ENCODE measurements at places on chromosomes 3 and 15. TPM values are rescaled to one million over a fixed set of nuclear protein-coding genes. Genes with fewer than 3 reads are reported as not detected.

DNA sequence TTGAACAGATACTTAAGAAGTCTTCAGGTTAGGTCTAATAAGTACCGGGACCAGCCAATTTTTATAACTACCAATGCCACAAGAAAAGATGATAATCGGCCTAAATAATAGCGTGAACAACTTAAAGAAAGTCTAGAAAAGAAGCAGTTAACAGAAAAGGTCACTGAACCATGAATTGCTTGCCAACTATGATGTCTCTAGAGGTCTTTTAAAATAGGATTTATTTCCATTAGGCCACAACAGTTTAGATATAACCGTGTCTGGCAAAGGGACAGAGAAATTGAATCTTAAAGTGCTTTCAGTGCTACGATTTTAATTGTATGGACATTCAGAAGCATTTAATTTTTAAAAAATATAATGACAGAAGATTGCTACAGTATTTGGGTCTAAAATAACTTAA lies 1070.4 kb downstream of the ROBO1 start:
- peak; percentile 1 for DNase-seq

- no peak for DNase-seq
Observed at GRCh38 chr3:44987332-44987731, 11.3 kb downstream of the EXOSC7 start.

Gene CEMIP
- not detected for total RNA-seq

- DNase-seq = no peak
Observed at GRCh38 chr3:181913254-181913653, 201.5 kb downstream of the SOX2 start.

DNA sequence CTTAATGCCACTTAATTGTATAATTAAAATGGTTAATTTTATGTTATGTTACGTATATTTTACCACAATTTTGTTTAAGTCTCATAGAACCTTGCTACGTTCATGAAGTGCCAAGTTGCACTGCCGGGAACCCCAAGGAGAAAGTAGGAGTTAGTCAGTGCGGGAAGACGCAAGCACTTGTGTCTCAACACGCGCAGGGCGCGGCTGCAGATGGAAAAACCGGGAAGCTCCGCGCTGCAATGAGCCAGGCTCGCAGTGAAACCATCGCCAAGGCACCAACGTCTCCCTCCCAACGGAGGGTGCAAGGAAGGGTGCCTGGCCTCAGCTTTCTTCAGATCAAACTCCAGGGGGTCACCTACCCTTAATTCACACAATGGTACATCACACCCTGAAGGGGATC lies 21.6 kb downstream of the MAGI1 start:
- no peak for DNase-seq

DNA sequence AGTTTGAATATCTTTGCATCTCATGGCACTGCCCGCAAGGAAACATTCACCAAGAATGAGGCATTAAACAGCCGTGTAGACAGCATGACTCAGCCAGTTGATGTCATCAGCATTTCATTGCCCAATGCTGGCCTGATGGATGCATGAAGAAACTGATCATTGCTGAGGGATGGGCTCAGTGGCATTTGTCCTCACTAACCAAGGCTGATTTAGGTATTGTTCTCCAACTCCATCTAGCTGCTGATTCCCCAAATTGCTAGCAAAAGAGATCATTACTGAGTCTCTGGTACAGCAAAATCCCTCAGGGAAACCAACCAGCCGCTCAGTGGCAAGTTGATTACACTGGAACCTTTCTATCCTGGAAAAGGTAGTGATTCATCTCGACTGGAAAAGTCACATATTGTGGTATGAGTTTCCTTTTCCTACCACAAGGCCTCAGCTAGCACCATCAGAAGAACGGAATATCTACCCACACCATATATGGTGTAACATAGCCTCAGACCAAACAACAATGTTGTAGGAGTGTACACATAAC lies 186.5 kb upstream of the GAP43 start:
- peak; percentile 62 for DNase-seq

Gene ITIH4
- 2.4 TPM for total RNA-seq

GRCh38 chr3:108180194-108180593 lies 42.0 kb downstream of the IFT57 start:
- DNase-seq = no peak

DNA sequence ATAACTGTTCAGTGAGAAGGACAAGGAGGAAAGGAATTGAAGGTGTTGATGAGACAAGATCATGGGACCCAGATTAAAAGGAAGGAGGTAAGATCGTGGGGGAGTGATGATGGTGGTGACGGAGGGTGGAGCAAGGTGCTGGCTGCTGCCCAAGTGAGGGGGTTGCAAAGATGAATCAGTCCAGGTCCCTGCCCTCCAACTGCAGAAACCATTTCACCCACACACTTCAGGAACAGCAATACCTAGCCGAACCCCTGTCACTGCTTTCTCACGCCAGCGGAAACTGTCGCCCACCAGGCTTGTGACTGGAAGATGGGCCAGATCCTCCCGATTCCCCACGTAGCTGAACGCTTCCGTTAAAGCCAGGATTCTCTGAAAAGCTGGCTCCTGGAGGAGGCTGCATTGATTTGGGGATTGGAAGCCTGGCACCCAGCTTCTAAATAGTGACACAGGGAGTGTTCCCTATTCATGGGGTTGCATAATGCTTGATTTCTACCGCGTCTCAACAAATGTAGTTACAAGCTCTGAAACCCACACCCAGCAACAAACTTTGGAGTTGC lies 3.2 kb upstream of the LSG1 start:
- no peak for DNase-seq

GRCh38 chr3:131260525-131260924 lies 121.0 kb upstream of the NUDT16 start:
- no peak for DNase-seq

Gene GMPPB
- 54.5 TPM for total RNA-seq

Gene RETNLB
- not detected for total RNA-seq

Gene ZNF80
- not detected for total RNA-seq

DNA sequence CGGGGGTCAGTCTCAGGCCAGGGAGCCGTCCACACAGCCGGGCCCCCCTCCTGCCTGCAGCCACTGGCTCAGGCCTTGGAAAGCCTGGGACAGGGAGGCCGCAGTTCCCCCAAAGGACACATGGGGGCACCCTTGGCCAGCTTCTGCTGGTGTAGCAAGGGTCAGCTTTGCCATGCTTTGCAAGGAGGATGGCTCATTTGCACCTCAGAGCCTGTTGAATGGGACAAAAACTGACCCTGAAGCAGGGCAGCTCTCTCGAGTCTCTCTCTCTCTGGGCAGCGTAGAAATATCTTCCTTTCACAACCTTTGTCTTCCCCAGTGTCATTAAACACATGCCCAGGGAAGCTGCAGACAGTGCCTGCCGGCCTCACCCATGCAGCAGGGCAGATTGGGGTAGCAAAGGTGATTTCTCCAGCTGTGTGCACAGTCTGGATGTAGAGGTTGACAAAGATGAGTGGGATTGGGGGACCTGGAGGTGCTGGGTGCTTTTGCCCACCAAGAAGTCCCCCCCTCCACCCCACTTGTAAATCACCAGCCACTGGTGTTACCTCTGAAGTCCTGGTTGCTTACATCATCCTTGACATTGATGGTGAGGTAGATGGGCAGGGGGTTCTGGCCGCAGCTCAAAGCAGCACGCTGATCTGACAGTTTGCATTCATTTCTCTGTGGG lies 17.4 kb upstream of the EHD4 start:
- DNase-seq = peak; percentile 77

Gene VPS8
- total RNA-seq = 45.4 TPM

Gene ATR
- 21.1 TPM for total RNA-seq

Gene TM4SF4
- not detected for total RNA-seq
